ENCODE measurements at places on chromosomes 4 and X. TPM values are rescaled to one million over a fixed set of nuclear protein-coding genes. Genes with fewer than 3 reads are reported as not detected.

GRCh38 chr4:141810038-141810711 lies 173.8 kb downstream of the IL15 start:
- H3K27ac ChIP-seq = no peak overlapping the region
- H3K36me3 ChIP-seq = no peaks in the 10 kb centered on the region
- H3K27me3 ChIP-seq = no peaks in the 10 kb centered on the region
- no peaks in the 10 kb centered on the region for H3K4me1 ChIP-seq
- H3K4me3 ChIP-seq = no peak overlapping the region
- DNase-seq = no peak

DNA sequence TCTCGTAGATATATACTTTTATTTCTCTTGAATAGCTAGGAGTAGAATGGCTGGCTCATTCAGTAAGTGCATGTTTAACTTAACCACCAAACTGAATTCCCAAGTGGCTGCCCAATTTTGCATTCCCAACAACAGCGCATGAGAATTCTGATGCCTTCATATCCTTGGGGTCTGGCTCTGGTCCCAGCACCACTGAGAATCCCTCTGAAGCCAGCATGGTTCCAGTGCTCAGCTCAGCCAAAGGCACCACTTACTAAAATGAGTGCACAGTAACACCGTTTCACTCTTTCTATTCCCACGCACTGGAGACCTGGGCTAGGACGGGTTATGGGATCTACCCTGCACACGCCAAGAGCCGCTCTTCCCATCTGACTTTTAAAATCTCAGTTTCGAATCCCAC lies 60.4 kb downstream of the CASP3 start:
- H3K27me3 ChIP-seq = no peaks in the 10 kb centered on the region
- H3K36me3 ChIP-seq = no peaks in the 10 kb centered on the region
- H3K27ac ChIP-seq = no peak overlapping the region
- DNase-seq = no peak
- no peak overlapping the region for H3K4me3 ChIP-seq

The RHOH gene
- 3.3 TPM for total RNA-seq

The NPNT gene
- 145 TPM for total RNA-seq

GRCh38 chrX:115233497-115234455 lies at the start of gene LRCH2:
TSS of gene LRCH2 (minus strand) at chrX:115234096. CDS start at chrX:115234041, 55 bp downstream.
- no peaks in the 10 kb centered on the region for H3K36me3 ChIP-seq
- no peaks in the 10 kb centered on the region for H3K27me3 ChIP-seq
- no peak within 1 kb of the TSS for H3K27ac ChIP-seq
- DNase-seq = peak; percentile 84
- H3K4me3 ChIP-seq = peak within 1 kb of the TSS; percentile 72

DNA sequence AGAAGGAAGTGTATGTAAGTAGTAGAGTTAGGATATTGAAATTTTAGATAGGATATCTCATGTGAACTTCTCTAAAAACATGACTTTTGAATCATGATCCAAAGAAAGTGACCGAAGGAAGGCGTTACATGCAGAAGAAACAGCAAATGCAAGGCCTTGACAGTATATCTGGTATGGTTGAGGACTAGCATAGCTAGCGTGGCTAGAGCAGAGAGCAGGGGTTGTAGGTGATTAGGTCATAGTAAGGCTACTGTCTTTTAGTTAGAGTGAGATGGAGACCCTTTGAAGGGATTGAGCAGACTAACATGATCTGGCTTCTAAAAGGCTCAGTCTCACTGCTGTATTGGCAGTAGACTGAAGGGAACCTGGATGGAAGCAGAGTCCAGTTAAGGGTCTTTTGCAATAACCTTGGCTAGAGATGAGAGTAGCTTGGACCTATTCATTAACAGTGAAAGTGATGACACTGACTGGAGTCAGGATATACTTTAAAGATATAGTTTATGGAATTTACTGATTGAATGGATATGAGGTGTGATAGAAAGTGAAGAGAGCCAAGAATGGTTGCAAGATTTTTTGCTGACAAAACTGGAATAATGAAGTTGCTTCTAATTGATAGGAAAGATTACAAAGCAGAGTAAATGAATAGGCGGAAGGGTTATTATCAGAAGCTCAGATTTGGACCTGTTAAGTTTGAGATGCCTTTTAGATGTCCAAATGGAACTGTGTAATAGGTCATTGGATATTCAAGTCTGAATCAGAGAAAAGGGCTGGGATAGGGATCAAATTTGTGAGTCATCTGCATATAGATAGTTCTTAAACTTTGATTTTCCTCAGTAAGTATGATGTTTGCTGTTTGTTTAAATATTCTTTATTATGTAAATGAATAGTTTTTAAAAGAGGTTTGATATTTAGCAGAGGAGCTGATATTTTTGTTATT lies 59.8 kb downstream of the MRPL1 start:
- no peak overlapping the region for H3K4me3 ChIP-seq
- no peaks in the 10 kb centered on the region for H3K36me3 ChIP-seq
- no peak for DNase-seq
- no peaks in the 10 kb centered on the region for H3K27me3 ChIP-seq

The HEPH gene
- total RNA-seq = 58.2 TPM

The STOX2 gene
- total RNA-seq = 5.7 TPM

- no peaks in the 10 kb centered on the region for H3K4me1 ChIP-seq
- no peak for DNase-seq
- H3K27ac ChIP-seq = no peak overlapping the region
- no peak overlapping the region for H3K4me3 ChIP-seq
Observed at GRCh38 chrX:22882543-22882942, 117.2 kb upstream of the DDX53 start.

The ARHGAP36 gene
- not detected for total RNA-seq

GRCh38 chr4:6366581-6366980 lies 96.9 kb downstream of the WFS1 start:
- H3K27me3 ChIP-seq = no peaks in the 10 kb centered on the region
- H3K4me1 ChIP-seq = no peaks in the 10 kb centered on the region

DNA sequence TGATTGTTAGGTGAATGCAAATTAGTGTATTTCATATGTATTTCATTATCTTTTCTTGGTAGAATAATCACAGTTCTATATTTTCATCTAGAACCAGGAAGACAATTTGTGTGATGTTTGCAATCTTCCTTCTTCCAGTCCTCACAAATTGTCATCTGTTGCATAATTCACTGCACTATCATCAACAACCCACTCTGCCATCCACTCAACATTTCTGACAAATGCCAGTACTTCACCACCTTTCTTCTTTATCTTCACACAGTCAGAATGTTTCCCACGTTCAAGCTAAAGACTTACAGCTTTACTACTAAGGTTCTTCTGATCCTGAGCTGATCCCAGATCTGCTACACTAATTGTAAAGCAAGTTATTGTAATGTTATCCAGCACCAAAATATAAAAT lies 107.8 kb downstream of the IQCM start:
- H3K4me1 ChIP-seq = no peaks in the 10 kb centered on the region
- H3K27ac ChIP-seq = no peak overlapping the region
- no peak for DNase-seq
- no peaks in the 10 kb centered on the region for H3K36me3 ChIP-seq
- H3K27me3 ChIP-seq = no peaks in the 10 kb centered on the region
- H3K4me3 ChIP-seq = no peak overlapping the region

The C4orf46 gene
- 2.2 TPM for total RNA-seq

The RHOXF2 gene
- not detected for total RNA-seq

DNA sequence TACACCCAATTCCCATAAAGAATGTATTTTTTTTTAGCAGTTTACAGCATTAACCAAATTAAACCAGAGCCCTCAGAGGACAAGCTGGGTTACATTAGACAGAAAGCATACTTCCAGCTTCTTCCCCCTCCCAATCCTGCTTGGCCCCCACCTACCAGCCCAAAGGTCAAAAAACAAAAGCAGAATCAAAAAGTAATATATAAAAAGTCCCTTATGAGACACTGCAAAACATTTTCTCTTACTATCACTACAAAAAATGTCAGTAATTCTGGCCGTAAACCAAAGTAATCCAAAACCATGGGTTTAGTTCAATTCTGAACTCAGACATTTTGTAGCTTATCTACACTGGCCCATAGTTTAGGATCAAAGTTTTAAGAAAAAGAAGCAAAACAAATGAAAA lies 38.0 kb downstream of the APBB2 start:
- no peaks in the 10 kb centered on the region for H3K36me3 ChIP-seq
- no peak overlapping the region for H3K4me3 ChIP-seq
- peak overlapping the region; percentile 44 for H3K27ac ChIP-seq
- H3K27me3 ChIP-seq = no peaks in the 10 kb centered on the region
- peaks cover 9% of the 10 kb centered on the region for H3K4me1 ChIP-seq

GRCh38 chrX:134542485-134542884 lies 82.5 kb downstream of the HPRT1 start:
- no peak for DNase-seq
- no peak overlapping the region for H3K4me3 ChIP-seq
- H3K36me3 ChIP-seq = no peaks in the 10 kb centered on the region

The CCDC160 gene
- total RNA-seq = not detected

Data from aorta (tissue), 5 donors.